ENCODE measurements at places on chromosomes 11 and 22. TPM values are rescaled to one million over a fixed set of nuclear protein-coding genes. Genes with fewer than 3 reads are reported as not detected.
A peak's percentile ranks its signal among the peaks of the same experiment; 100 is the strongest.

- DNase-seq, result no peak
Observed at GRCh38 chr11:64040684-64041322, 5.1 kb downstream of the FLRT1 start.

- peak; percentile 84 for DNase-seq
Observed at GRCh38 chr11:33857933-33858371, 33.9 kb downstream of the LMO2 start.

- peak; percentile 70 for DNase-seq
Observed at GRCh38 chr22:45009606-45010531, at the start of gene PHF21B. TSS of gene PHF21B (minus strand) at chr22:45010005. CDS start at chr22:45009549, 456 bp downstream.

GRCh38 chr22:47124451-47124881, 362.0 kb downstream of the TBC1D22A start:
- no peak for DNase-seq

- no peak for DNase-seq
Observed at GRCh38 chr11:121648306-121648705, 195.5 kb upstream of the SORL1-AS1 start.

DNA sequence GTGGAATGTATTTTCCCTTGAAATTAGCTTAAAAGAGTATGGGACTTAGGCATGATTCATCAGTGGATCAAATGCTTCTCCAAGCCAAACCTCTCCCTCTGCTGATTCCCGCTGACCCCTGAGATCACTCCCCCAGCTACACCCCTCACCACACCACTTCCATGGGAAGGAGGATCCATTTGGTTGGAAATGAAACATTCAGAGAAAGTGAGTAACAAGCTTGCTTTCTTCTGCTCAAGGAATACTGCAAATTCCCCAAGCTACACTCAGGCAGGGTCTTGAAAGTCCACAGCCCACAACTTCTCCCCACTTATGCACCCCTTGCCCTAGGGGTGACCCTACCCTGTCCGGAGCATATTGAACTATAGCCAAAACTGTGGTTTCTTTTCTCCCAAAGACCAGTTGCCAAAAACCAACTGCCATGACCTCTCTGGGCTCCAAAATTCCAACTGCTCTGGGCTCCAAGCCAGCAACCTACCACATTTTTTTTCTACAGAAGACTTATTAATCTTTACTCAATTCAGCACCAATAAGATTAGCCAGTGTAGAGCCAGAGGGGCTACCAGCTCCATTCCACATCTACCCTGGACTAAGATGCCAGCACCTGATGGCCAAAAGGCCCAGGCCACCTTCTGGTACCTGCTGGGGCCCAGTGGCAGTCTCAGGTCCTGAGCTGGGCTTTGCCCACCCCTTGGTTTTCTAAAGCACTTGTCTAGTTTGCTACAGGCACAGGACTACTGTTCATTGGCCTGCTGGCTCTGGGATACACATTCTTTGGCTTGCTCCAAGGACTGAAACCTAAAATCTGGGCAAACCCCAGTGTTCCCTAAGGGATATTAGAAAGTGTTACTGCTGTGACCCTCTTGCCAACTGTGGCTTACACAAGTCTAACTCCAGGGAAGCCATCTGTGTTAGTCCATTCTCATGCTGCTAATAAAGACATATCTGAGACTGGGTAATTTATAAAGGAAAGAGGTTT, 101.1 kb downstream of the MICAL3 start:
- no peak for DNase-seq

DNA sequence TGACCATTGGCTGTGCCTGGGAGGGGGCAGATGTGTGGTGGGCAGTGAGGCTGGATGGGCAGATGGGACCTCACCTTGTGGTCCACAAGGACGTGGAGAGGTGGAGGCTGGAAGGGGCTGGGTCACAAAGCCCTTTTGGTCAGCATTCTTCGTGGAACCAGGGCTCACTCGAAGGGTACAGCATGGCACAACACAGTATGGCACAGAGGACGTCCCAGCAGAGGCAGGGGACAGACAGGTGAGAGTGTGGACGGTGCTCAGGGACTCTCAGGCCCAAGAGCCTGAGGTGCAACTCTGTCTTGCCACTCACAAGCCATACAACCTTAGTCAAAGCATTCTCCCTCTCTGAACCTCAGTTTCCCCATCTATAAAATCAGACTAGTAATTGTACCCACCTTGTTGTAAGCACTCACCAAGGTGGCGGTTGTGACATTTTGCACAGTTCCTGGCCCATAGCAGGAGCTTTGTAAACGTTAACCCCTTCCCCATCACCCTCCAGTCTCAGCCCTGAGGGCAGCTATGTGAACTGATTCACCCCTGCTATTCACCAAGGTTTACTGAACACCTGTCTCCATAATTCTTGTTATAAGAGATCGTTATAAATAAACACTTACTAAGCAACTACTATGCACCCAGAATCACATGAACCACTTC, 11.6 kb upstream of the TSKU start:
- DNase-seq, result peak; percentile 62

- DNase-seq, result no peak
Observed at GRCh38 chr22:19325296-19325948, 33.9 kb upstream of the CLTCL1 start.

GRCh38 chr11:19380375-19380774, 139.6 kb upstream of the E2F8 start:
- DNase-seq, result no peak

DNA sequence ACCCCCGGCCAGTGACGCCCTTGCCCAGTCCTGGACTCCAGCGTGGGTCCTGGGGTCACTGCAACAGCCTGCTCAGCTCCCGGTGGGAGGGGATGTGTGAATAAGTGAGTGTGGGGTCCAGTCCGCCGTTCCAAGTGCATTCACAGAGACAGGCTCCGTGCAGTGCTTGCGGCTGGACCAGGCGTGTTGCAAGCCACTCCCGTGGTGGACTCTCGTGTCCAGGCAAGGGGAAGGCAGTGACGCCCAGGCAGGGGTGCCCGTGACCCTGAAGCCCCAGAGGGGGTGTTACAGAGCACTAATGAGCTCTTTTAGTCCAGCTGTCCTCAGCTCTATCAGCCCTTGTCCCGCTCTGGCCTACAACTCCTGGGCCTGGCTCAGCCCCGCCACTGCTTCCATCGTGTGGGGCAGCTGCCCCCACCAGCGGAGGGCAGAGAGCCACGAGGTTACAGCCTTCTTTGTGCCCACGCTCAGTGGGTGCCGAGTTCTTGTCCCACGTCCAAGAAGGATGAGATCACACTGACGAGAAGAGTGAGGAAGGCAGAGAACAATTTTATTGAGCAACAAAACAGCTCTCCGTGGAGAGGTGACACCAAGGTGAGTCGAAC, 1807.5 kb downstream of the LRRC4C start:
- DNase-seq, result peak; percentile 48

DNA sequence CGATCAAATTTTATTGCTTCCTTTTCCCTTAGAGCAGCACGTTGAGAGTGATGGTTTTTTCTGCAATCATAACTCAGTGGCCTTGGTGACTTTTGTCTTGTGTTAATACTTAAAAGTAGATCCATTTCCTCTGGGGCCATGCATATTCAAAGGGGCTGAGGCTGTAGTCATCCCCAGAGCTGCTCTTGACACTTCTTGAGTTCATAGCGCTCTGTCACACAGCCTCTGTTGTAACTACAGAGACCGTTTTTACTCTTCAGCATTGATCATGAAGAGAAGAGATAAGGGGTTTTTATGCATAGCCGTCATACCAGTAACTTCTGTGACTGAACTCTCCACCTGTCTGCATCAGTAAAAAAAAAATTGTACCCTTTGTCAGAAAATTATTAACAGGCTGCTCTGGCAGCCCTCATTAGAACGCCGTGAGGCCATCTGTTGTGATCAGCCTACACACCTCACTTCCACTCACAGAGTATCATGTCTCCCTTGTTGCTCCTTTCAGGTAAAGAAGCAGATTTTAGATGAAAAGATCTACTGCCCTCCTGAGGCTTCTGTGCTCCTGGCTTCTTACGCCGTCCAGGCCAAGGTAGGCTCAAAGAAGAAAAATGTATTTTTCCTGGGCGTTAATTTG, 38.4 kb downstream of the NF2 start:
- DNase-seq, result no peak

DNA sequence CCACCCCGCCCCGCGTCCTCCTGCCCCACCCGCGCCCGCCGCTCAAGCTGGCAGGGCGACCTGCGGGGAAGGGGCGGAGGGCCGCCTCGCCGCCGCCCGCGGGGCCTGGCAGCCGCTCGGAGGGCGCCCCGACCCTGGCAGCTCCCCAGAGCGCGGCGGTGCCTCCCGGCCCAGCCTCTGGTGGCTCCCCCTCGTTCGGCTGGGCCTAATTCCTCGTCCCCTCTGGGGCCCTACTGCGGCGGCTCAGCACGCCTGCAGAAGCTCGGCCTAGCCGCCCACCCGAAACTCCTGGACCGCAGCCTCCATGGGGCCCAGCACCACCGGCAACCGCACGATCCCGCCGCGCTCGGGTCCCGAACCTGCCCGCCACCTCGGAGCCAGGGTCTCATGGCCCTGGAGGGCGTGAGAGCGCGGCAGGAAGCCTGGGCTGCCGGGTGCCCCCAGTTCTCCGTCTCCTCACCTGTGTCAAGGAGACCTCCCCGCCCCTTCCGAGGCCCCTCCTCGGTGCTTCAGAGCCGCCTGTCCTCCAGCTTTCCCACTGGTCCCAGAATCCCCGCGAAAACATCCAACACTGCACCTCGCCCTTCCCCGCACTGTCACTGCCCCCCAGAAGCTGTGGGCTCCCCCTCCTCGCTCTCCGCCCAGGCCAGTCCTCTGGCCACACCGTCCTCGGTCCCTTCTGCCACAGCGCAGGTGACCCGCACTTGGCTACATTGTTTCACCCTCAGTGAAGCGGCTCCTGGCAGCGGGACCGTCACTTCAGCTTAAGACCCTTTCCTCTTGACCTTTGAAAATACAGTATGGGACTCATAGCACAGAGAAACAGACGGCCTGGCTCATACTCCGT, 613 bp upstream of the GSC2 start:
- no peak for DNase-seq

DNA sequence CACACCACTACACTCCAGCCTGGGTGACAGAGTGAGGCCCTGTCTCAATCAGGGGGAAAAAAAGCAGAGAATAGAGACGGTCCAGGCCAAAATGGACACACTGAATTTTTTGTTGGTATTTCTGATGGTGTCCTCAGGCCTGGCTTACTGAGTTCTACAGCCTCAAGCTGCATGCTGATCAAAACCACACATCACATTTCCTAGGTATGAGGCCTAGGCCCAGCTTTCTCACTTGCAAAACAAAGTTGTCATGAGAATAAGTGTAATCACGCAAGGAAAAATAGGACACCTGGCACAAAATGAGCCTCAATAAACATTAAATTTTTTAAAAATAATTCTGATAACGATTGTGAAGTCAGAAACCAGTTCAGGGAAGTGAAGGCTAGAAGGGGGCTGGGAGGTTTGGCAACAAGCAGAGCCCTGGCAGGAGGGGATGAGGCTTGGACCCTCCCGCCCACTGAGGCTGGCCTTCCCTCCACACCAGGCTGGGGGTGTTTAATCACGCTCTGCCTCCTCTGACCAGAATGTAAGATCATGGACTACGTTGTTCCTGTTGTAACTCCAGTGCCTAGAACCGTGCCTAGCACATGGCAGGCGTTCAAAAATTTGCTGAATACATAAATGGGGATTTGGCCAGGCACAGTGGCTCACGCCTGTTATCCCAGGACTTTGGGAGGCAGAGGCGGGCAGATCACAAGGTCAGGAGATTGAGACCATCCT, 18.1 kb downstream of the PACSIN2 start:
- peak; percentile 73 for DNase-seq

DNA sequence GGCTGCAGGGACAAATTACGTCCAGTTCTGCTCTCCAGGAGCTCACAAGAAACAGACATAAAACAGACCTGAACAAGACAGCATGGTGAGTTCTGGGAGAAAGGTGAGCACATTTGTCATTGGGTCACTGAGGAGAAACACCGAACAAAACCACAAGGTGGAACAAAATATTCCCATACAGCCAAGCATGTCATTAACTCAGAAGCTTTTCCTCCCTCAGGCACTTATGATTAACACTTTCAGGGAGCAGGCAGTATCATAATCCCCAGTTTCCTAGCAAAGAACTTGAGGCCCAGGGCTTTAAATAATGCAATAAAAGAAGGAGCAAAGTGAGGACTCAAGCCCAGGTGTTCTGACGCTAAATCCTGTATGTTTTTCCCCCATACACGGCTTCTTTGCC, 43.0 kb downstream of the P4HA3 start:
- DNase-seq, result no peak

DNA sequence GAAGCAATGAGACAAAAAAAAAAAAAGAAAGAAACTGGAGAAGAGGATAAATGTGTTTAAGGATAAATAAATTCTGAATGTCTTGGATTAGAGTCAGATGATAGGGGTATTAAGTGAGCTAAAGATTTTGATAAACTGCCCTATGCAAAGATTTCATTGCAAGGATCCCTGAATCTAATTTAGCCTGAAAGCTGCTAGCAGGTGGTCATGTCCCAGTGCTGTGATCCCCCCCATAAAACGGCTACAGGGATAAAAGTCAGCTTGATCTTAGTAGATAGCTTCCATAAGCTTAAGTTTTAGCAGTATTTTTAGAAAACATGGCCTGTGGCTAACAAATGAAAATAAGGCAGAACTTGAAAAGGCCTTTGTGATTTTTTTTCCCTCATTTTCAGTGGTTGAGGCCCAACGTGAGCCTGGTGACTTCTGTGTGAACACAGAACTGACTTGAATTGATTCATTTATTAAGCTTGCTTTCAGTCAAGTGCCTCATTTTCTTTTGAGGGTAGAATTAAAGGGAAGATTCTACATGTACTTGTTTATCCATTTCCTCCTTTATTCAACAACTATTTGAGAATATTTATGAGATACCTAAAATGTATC, 44.5 kb downstream of the CD44 start:
- no peak for DNase-seq

DNA sequence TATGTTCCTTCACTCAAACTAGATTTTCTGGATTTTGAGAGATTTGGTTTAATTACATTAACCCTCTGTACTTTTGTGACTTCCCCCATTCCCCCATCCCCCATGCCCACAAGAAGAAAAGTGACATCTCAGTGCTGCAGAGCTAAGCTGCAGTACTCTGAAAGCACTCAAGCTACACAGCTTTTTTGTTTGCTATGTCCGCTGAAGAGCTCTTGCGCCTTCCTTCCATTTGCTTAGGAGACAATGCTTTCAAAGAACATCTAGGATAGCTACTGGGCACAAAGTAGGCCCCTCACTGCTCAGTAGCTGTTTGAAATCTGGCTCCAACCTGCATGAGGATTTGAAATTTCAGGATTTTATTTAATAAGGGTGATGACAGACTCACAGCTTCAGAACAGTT, 69.7 kb downstream of the SLC17A6 start:
- DNase-seq, result no peak

The MAJIN gene
- polyA plus RNA-seq, result not detected

The BTG4 gene
- not detected for polyA plus RNA-seq

The TEX12 gene
- polyA plus RNA-seq, result not detected

The MB gene
- 84.7 TPM for polyA plus RNA-seq
